ENCODE measurements at places on chromosomes 11 and 22.

- DNase-seq: no peak
Observed at GRCh38 chr22:41537203-41537602, 7.1 kb downstream of the POLR3H start.

DNA sequence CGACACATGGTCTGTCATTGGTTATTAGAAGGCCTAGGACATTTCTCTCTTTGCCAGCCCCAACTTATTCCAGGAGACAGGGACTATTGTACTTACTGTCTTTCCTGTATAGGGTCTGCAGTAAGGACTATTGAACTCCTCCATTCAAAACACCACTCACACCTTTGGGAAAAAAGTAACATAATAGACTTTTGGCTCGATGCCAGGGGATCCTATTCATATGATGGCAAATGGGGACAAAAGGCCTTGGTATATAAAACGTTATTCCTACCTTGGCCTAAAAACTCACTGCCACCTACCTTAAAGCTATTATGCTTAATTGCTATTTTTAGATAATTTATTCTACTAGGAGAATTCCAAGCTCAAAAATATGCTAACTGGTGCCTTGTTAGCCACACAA lies 6.3 kb upstream of the NDUFC2 start:
- DNase-seq: no peak

DNA sequence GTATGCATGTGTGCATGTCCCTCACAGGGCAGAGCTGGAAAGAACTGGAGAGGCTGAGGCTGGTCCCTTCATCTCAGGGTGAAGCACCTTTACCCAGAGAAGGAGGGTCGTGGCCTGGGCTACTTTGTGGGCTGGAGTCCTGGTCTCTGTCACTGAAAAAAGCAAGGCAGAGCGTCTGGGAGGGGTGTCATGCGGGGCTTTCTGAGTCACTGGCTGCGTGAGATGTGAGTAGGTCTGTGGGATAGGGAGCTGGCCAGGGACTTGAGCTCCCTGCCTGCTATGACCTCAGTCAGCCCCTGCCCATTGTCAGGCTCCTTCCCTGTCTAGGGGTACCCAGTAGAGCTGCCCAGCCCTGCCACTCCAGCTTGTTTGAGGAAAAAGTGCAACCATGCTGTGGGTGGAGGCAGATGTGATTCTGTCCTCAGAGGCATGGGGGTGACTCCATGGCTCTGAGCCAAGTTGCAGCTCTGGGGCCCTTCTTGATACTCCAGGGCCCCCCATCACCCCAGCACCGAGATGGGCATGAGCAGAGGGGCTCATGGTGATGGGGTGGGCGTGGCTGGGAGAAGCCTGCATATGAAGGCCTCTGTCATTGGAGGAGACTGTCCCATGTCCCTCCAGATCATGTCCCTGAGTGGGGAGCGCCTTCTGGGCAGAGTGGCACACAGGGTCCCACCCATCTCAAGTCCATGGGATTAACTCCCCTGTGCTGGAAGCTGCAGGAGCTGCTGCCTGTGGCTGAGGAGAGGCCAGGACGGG lies 27.8 kb downstream of the KCNQ1 start:
- DNase-seq: no peak

DNA sequence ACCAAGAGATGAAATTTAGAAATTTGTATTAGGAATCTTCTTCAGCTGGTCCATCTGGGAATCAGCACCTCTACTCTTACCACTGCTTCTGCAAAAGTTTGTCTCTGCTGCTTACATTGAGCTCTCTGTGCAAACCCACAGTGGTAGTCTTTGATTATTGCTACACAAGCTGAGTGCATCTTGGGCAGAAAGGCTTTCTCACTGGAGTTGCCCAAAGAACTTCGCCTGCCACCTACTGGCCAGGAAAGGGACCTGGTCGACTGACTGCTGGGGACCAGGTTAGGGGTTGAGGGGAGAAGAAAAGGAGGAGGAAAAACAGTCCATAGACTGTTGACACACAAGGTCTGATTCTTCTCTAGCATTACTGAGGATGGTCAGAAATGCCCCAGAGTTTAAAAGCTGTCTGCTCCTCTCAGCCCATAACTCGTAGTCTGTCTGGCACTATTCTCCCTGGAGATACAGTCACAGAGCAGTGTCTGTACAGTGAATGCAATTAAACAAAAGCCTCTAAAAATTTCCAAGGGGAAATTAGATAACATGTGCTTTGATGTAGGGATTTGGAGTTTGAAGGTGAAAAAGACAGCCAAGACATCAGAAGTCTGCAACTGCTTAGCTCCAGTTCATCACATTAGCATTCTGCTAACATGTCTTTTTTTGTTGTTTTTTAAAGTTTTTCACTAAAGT lies 215.0 kb upstream of the CTSC start:
- peak; percentile 45 for DNase-seq

GRCh38 chr11:123904932-123905331 lies 3.0 kb downstream of the OR8D4 start:
- DNase-seq: no peak

DNA sequence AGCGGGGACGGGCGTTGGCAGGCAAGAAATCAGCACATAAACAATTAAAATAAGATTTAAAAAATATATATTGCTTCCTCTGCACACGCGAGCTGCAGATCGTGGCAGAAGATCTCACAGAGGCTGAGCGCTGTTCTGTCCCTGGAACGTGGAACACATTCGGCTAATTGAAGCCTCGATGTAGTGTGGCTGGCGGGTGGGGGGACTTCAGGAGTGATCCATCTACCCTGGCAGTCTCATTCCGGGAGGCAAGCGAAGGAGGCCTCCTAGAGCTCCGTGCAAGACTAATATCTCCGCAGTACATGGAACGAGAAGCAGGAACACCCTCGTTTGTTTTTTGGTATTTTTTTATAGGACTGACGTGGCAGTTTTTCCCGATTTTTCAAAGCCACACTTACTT lies 402.4 kb downstream of the MN1 start:
- DNase-seq: no peak

GRCh38 chr11:35192347-35192746 lies 53.4 kb downstream of the CD44 start:
- DNase-seq: no peak

DNA sequence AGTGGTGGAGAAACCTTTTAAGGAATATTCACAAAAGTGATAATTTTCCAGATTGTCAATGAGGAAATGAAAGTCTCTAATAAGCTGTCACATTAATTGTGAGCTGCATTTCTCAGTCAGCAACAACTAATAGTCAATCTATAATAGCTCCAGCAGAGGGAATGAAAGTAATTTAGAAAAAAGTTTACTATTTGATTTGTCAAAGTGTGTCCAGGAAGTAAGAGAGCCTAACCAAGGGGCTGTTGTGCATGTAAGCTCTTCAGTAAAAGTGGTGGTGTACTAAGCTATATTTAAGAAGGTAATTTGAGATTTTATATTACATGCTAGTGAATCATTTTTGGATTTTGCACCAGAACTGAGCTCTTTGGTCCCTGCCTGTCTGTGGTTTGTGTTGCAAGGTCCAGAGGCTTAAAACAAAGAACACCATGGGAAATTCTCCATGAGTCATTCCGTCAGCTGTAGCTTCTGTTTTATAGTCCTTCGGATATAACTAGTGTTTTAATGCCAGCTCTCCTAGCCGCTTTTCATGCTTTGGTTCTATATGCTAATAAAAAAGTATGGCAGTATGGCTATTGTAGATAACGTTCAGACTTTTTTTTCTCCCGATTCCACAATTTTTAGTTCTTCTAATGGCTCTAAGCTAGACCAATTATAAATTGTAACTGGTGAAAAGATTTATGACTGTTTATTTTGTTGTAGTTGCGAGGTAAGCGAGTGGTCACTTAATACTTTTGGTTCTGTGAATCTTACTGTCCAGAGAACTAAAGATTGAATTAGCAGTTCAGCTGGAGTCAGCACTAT lies 64.6 kb downstream of the ARHGEF12 start:
- peak; percentile 89 for DNase-seq

GRCh38 chr22:45704648-45705047 lies 33.0 kb downstream of the ATXN10 start:
- DNase-seq: no peak

DNA sequence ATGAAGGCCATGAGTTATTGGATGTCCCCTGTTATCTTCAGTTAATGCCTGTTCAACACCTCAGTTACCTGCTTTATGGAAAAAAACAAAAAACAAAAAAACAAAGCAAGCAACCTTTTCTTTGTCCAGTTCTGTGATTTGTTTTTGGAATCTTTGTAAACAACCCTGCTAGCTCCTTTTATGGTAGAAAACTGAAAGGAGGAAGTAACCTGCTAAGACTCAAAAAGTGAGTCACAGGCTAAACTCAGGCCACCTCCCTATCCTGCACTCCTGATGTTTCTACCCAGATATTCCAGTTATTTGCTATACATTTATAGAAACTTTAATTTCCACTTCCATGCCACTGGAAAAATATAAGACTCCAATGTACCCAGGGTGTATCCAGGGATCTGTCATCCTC lies 20.6 kb upstream of the TLCD5 start:
- peak; percentile 11 for DNase-seq

DNA sequence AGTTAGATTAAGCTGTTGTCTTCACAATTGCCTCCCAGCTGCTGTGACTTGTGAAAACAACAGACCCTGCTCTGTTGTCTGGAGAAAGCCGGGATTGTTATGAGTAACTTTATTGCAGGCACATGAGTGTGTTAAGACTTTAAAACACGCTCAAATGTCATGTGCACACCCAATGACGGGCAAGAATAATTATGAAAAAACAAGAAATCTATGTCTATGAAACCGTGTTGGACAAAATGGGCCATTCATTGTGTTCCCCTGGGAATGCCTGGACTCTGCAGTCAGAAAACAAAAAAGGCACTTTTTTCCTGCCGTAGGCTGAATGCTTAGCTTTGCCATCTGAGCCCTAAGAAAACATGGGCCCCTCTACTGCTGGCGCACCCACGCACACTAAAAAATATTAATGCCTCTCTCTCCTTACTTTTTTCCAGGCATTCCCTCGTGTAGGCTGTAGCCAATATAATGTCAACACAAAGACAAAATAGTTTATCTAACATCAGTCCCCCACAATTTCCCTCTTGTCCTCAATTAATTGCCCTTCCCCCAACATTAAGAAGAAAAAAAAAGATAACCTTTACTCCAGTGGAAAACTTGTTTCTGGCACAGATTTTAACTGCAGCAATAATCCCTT lies 207.9 kb downstream of the SOX6 start:
- DNase-seq: no peak

All from SW 1271 (cell line).